ENCODE measurements at places on chromosomes 2 and 18.

DNA sequence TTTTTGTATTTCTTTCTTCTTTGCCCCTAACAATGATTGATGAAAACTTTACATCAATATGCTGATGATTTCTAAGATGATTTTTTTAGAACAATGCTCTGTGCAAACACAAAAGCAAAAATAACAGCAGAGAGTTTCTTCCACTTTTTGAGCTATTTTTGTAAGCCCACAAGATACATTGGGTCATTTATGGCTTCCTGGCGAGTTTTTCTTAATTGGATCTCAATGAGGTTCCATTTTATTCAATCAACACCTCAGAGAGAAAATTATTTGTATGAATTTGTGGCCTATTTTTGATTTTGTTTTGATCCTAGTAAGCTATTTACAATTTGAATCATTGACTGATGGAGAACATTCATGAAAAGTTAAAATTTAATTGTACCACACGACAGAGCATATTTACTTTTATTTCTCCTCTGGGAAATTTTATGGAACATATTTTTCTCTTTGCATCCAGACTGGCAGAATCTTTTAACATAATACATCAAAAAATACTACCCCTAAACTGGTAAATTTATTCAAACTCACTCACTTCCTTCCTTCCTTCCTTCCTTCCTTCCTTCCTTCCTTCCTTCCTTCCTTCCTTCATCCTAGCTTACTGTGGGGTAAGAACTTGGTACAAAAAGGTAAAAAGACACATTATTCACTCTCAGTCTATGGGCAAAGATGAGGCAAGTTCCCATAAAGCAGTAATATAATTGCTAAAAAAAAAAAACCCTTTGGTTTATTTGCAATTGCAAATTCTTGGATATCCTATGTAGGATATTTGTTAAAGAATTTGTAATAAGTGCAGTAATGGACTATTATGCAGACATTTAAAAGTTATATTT is 710.4 kb downstream of the SLC4A3 start:
- DNase-seq: no peak

DNA sequence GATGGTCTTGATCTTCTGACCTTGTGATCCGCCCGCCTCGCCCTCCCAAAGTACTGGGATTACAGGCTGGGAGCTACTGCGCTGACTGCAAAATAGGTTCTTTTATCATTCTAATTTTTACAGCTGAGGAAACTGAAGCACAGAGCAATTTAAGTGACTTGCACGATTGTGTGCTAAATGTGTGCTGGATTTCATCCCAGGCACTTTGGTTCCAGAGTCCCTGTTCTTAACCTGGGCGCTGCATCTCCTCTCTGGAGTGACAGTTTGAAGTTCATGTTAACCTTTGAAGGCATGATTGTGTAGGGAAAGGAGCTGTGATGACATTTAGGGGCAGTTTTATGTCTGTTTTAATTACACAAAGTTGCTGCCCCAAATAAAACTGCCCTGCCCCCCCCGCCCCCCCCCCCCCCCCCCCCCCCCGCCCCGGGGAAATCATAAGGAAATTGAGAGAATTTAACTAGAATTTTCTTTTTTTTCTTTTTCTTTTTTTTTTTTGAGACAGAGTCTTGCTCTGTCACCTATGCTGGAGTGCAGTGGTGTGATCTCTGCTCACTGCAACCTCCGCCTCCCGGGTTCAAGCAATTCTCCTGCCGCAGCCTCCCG is 5.6 kb downstream of the ACSL3 start:
- DNase-seq: no peak

DNA sequence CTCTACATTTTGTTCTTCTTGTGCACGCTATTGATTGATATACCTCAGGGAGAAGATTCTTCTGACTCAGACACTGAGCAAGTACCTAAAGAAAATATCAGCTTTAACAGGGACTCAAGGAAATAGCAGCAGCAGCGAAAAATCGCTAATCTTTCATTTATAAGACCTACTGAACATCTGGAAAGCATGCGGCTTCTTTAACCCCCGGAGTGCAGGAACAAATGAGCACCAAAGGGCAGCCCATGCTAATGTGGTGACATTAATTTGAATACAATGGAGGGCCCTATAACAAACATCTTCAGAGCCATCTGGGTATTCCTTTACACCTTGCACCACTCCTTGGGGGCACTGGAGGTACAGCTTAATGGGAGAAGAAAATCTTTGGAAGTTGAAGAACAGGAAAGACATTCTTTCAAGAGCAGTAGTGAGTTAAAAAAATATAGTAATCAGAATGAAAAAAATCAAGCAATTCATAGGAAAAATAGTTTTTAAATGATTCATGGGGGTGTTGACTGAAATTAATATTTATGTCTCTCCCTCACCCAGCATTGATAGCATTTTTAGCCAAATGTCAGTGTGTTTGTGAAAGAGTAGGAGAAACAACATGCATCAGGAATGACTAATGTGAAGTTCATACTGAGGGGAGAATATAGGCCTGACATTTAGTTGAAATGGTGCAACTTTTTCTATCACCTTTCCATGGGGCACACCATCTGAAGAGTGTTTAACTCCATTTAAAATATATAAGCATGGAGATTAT is 281.7 kb downstream of the HRH4 start:
- no peak for DNase-seq

- no peak for DNase-seq
These were observed 337.1 kb upstream of the MAP2 start for GRCh38 chr2:209086761-209087160.

- no peak for DNase-seq
These were observed 46.3 kb upstream of the RALBP1 start for GRCh38 chr18:9428862-9429661.

DNA sequence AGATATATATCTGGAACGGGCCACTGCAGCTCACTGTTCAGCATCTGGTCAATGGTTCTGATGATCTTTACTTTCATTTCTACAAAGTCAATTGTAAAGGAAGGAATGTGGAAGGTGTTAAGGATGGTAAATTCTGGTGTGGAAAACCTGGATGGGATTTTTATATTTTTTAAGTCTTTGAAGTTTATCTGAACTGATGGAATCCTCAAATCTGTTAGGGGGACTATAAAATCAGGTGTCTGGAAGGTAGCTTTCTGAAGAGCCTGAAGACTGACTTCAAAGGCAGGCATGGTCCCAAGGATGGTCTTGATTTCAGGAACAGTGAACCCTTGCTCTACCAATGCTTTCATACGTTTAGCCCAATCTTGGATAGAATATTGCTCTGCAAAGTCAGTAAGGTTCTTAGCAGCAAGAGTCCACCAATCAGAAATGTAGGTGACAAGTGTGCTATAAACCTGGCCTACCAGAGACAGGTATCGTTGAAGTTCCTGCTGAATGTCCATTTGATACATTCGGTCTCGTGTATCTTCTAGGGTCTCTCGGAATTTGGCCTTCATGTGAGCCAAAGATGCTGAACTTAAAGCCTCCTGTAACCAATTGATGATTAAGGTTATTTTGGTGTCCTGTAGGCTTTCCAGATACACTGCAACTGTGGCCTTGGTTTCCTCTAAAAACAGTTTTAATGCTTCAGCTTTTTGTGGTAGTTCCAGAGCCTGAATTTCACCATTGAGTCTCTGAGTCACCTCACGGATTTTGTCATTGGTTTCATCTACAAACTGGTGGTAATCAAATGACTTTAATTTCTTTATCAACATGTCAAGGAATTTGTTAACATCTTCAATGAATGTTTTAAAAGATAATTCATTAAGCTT is 34.8 kb downstream of the APOB start:
- no peak for DNase-seq

GRCh38 chr2:158969715-158970240 is 1.3 kb downstream of the TANC1 start:
- no peak for DNase-seq

- DNase-seq: no peak
These were observed 253.6 kb downstream of the NBAS start for GRCh38 chr2:15307526-15307925.

DNA sequence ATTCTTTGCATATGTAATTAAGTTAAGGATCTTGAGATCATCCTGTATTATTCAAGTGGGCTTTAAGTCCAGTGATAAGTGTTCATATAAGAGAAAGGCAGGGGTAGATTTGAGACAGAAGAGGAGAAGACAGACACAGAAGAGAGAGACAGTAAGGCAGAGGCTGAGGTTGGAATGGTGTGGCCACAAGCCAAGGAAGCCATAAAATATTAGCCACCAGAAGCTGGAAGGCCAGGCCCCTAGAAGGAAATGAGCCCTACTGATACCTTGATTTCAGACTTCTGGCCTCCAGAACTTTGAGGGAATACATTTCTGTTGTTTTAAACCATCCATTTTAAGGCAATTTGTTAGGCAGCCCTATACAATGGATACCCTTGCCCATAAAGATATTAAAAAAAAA is 66.9 kb upstream of the DLX2 start:
- no peak for DNase-seq

DNA sequence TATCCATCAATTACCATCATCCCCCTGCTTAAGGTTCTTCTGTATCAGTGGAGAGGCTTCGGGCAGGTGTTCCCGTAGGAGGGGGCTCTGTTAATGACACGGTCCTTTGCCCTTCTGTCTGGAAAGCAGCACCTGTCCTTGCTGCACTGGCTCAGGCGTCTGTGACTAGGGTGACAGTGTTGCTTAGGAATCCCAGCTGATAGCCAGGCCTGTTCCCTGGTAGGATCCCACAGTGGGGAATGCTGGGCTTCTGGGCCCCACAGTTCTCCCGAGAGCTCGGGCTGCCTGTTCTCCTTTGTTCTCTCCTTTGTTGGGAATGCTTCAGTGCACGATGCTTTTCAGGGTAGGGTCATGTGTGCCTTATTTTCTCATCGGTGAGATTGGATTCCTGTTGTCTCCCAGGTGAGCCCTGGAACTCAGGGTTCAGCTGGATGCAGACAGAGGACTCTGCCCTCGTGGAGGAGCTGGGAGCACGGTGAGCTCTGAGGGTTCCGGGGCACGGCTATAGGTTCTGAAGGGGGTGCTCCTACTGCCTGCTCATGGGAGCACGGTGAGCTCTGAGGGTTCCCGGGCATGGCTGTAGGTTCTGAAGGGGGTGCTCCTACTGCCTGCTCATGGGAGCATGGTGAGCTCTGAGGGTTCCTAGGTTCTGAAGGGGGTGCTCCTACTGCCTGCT is 9.6 kb downstream of the SNTG2 start:
- no peak for DNase-seq

GRCh38 chr18:3263132-3263700 is 1.3 kb downstream of the MYL12B start:
- no peak for DNase-seq

- no peak for DNase-seq
These were observed 89.5 kb downstream of the PTH2R start for GRCh38 chr2:208496129-208496528.

- DNase-seq: no peak
These were observed 130.1 kb upstream of the TPO start for GRCh38 chr2:1283020-1283801.

DNA sequence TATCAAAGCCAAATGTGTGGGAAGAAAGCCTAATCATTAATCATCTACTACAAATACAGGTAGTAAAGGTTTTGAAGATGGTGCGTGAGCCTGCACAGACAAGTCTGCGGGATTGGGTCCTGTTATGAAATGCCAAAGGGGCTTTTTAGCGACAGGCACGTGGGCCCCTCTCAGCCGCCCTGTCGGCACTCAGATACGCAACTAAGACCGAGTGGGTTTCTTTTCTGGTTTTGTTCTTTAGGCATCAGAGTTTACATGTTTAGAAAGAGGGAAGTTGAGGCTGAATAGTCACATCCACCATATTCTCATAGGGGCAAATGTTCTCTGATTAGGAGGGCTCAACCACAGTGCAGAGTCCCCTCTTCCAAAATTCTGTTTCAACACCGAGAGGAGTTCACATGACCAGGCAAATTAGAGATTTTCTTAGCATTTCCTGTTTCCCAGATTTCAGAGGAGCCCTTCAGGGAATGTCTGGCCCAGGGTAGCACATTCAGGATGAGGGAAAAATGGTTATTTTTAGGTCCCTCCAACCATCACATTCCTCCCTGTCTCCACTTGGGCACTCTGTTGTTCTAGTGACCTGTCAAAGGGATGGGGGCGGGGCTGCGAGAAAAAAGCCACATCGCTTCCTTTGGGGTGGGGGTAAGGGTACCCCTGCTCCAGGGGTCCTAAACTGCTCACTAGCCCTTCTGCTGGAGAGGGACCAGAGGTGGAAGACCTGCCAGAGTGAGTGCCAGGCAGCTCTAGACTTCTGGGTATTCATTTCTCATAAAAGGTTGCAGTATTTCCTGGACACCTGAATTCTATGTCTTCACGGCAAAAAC is 159.2 kb downstream of the BCL2 start:
- DNase-seq: no peak

DNA sequence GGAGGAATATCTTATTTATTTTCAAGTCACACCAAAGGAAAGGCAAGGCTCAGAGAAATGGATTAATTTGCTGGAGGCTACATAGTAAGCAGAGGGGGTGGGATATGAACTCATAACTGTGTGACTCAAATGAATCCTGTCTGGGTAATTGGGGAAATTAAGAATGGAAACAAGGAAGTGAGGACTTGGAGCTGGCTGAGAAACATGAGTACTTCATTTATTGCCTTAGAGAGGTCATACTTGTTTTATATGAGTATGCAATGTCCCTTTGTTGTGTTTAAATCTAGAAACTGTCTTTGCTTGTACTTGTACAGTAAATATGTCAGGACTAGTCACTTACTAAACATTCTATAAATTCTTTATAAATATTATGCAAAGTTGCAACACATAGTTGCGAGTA is 2166.7 kb upstream of the PIK3C3 start:
- no peak for DNase-seq

- no peak for DNase-seq
These were observed 56.0 kb upstream of the PTH2R start for GRCh38 chr2:208350610-208351009.

GRCh38 chr18:36153203-36153602 is 23.5 kb downstream of the ELP2 start:
- DNase-seq: no peak

DNA sequence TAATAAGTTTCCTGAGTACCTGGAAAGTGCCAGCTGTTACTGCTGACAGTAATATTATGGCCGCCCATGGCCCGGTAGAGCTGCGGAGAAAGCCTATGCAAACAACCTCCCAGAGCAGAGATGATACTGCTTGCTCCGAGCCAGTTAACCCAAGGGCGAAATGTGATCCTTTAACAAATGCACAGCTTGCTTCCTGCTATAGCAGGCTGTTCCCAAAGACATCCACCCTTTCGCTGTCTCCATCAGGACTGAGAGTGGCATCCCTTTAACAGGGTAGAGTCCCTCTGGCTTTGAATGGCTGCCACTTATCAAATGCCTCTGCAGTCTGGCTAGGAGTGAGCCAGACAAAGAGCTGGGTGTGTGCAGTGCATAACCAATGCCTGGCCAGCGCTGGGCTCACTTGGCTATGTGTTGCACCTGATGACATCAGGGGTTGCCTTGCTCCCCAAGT is 69.7 kb upstream of the DAPL1 start:
- peak; percentile 53 for DNase-seq

Data from DMS 273 treated with DMSO at 0.1 percent for 48 hours (cell line).